ENCODE measurements at places on chromosomes 16 and 17.

- DNase-seq, result peak; percentile 56
Observed at GRCh38 chr17:17749921-17750320, 68.7 kb downstream of the RAI1 start.

DNA sequence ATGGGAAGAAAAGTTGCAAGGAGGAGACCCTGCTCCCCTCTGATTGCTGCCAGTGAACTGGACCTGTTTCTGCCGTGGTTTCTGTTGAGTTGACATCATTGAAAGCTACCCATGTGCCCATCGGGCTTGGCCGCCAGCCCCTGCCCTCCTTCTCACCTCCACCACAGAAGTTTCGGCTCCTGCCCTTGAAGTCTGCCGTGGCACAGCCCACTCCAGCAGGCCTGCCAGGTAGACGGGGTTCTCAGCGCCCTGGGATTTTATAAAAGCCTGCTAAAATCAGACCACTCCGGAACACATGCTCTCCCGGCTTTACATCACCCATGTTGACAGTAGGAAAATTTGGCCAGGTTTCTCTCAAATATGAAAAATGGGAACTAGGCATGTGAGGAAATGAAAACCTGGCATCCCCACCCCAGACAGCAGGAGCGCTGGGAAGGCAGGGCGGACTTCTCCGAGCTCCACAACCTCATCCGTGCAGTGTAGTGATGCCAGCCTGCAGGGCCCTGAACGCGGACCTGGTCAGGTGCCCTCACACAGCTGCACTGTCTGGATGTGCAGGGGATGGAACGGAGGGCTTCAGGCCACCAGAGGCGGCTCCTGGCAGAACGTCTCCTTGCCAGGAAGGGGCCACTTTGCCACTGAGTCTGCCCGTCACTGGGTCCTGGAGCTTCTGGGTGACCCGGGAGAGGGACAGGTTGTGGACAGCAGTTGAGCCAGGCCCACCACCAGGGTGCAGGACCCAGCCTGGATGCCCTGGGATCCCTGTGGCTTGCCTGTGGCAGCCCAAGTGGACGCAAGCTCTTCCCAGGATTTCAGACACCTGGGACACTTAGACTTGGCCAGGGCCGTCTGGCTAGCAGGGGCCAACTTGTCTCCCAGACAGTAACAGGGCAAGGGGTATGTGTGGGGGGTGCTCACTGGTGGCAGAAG, 6.9 kb upstream of the GSE1 start:
- no peak for DNase-seq

DNA sequence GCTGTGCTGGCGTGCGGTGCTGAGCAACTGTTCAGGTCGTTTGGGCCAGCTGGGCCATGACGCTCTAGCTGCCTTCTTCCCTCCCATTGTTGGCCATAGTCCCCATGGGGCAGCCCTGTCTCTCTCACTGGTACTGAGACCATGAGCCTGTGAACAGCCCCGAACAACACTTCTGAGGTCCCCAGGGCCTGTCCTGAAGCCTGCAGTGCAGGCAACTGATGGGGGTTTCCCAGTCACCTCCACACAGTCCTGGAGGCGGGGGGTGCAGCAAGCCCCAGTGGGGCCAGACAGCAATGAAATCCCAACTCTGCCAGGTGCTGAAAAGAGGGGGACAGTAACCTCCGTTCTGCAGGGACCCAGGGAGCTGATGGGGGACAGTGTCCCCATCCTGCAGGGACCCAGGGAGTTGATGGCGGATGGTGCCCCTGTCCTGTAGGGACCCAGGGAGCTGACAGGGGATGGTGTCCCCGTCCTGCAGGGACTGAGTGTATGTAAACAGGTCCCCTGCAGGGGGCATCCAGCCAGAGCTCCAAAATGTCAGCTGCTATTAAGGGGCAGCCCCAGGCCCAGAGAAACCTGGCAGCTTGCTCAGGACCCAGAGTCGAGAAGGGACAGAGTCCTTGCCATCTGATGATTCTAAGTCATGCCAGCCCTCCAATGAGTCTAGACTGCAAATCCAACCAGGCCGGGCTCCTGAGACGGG, 30.4 kb downstream of the ENGASE start:
- DNase-seq, result no peak

DNA sequence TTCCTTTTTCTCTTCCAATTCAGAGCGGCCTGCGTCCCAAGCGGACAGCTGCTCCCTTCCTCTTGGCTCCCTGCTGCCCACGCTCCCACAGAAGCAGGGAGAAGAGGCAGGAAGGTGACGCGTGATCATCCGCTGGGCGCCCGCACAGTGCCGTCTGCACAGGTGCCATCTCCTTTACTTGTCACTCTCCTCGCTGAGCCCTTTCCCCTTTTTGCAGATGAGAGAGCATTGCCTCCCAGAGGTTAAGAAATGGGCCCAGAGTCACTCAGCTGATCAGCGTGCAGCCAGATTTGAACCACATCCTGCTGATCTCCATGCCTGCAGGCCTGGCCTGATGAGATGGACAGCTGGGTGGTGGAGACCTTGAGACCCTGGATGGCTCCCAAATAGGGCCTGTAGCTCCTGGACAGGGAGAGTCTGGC, 299.8 kb downstream of the SEC14L1 start:
- DNase-seq, result no peak

DNA sequence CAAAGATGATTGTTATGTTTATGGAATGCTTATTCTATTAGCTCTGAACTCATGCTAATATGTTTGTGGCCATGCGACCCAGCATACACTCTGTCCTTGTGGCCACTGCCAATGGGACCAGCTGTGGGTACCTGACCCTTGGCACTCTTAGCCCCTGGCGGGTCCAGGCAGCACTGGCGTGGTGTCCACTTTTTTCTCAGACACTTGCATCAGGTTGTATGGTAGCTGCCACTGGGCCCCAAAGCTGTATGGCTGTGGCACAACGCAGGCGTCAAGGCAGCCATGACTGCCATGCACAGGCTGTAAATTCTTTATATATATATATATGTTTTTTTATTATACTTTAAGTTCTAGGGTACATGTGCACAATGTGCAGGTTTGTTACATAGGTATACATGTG, 12.2 kb upstream of the WNT9B start:
- DNase-seq, result no peak

GRCh38 chr17:72498364-72499210, 377.8 kb downstream of the SOX9 start:
- DNase-seq, result no peak

DNA sequence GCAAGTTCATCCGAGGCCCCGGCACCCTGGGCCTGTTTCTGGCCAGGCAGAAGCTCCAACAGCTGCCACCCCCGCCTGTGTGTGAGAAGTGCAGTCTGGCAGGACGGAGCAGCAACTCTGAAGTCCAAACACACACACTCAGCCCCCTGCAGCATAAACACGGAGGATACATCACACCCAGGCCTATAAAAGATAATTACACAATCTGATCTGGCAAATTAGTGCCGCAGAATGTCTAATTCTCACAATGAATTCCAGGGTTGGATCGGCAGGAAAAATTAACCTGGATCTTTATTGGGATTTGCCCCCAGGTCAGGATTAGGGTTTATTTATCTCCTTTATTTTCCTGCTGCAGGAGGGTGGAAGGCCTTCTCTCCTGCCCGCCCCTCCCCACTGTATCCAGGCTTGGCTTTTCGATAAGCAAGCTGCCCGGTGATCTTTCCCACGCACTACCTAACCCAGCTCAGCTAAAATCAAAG, 311.4 kb downstream of the SOX9 start:
- DNase-seq, result peak; percentile 50

- DNase-seq, result peak; percentile 5
Observed at GRCh38 chr16:14240219-14240843, 169.2 kb downstream of the MRTFB start.

DNA sequence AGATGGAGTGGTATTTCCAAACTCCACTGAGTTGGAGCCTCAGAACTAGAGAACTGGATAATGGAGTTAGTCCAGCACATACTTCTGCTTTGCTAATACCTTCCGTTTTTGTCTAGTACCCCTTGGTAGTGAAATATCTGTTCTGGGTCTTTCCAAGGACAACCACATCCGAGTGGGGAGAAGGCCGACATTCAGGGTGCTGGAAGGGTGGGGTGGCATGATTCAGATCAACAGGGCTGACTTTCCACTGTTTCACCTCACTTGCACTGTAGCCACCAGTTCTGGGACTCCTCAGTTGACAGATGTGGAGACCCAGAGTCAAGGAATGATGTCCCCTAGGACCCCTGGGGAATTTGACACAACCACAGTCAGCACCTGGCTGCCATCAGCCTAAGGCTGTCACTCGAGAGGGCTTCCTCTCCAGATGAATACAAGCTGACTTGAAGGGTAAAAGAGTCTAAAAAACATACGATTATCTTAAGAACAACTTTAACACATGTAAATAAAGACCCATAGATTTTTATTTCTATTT, 84.8 kb upstream of the HNF1B start:
- no peak for DNase-seq

DNA sequence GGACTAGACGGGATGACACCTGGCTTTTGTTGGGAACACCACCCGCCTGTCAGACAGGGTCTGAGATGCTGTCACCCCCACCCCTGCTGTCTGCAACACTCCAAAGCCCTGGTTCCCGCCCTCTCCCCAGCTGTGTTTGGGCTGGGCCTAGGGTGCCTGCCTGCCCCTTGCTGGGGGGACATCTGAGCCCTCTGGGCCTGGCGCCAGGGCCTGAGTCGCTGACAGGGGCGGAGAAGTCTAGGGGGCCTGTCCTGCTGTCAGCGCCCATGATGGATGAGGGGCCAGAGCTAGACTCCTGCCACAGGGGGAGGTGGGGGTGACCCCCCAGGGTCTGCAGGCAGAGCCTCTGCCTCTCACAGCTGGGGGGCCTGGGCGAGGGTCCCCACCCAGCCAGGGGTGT, 7.6 kb upstream of the PKMYT1 start:
- DNase-seq, result no peak

DNA sequence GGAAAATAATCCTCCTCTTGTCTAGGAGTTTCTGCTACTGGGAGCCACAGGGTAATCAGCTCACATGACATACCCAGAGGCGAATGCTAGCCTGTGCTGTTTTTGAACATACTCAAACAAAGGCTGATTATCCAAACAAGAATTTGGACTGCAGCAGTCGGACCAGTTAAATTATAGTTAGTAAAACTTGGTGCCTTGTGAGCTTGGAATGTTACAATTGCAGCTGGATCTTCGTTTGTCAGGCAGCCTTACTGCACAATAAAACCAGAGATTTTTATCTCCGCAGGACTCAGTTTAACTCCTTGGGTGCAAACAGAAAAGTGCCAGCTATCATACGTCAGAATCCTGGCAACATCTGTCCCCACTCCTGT, 163.8 kb upstream of the TBX2 start:
- peak; percentile 65 for DNase-seq

DNA sequence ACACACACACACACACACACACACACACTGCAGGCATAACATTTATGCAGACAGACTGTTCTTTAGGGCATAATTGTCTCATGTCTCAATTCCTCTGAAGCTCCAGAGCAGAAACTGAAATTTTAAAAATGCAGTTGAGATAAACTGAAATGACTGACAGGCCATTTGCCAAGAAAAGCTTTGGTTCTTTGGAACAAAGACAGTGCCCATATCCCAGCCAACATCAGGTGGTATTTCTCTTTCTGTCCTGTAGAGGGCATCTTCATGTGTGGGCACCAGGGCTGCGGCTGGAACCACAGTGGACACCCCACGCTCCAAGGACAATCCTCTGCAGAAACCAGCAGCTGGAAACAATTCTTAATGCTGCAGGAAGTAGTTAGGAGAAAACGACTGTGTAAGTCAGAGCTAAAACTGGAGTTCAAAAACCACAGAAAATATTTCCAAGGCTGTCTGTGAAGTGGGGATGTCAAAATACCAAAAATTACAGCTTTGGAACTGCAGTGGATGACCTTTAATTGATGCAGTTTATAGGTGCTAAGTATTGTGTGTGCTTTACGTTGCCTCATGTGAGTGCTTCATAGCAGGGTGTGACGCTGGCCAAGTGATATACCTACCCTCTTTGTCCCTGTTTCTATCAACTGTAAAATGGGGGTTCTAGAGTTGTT, 10.6 kb upstream of the MEFV start:
- DNase-seq, result peak; percentile 86

GRCh38 chr16:19997264-19997663, 76.4 kb downstream of the GPR139 start:
- no peak for DNase-seq

GRCh38 chr16:17412221-17412620, 58.5 kb downstream of the XYLT1 start:
- DNase-seq, result peak; percentile 52

GRCh38 chr16:71854369-71854948, 8.7 kb downstream of the ATXN1L start:
- DNase-seq, result no peak

DNA sequence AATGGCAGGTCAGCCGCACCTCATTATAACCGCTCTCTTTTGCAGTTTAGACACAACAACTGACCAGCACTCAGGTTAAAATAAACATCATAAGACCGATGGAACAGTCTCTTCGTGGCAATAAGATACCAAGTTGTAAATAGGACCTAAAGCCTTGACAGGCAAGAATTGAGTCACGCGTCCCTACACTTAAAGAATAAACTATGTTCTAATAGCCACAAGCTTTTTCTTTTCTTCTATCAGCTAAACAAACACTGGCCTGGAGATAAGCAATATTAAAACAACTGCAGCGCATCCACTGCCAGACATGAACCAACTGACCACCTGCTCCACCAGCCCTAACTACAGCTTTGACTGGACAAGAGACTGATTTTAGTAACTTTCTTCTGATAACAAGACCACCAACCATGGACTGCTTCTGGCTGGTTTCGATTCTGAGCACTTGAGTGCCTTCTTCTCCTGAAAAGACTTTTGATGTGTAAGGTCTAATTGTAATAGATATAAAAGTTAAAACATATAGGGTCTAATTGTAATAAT, 17.5 kb downstream of the SLFN12L start:
- DNase-seq, result no peak

- DNase-seq, result peak; percentile 53
Observed at GRCh38 chr16:84423416-84423837, 55.1 kb downstream of the ATP2C2 start.

DNA sequence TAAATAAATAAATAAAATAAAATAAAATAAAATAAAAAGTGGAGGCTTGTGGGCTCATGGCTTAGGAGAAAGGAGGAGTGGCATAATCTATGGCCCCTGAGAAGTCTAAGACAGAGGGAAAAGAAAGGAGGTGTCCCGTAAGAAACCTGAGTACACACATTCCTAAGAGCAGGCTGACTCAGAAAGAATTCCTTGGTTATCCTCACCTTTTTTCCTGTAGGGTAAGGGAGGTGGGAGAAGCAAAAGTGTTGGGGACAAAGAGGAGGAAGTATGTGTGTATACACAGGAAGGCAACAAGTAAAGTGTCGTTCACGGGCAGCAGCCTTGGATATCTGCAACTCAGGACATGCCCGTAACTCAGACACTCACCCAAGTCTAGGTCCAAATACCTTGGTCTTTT, 29.3 kb downstream of the MARF1 start:
- DNase-seq, result no peak

Measured in GM23248 (cell line).